ENCODE measurements at places on chromosomes 3 and 15. TPM values are rescaled to one million over a fixed set of nuclear protein-coding genes. Genes with fewer than 3 reads are reported as not detected.

- no peak for DNase-seq
Measured at GRCh38 chr3:187618722-187619121, 51.5 kb downstream of the SST start.

- DNase-seq: no peak
Measured at GRCh38 chr3:47034868-47035489, 55.5 kb downstream of the NBEAL2 start.

DNA sequence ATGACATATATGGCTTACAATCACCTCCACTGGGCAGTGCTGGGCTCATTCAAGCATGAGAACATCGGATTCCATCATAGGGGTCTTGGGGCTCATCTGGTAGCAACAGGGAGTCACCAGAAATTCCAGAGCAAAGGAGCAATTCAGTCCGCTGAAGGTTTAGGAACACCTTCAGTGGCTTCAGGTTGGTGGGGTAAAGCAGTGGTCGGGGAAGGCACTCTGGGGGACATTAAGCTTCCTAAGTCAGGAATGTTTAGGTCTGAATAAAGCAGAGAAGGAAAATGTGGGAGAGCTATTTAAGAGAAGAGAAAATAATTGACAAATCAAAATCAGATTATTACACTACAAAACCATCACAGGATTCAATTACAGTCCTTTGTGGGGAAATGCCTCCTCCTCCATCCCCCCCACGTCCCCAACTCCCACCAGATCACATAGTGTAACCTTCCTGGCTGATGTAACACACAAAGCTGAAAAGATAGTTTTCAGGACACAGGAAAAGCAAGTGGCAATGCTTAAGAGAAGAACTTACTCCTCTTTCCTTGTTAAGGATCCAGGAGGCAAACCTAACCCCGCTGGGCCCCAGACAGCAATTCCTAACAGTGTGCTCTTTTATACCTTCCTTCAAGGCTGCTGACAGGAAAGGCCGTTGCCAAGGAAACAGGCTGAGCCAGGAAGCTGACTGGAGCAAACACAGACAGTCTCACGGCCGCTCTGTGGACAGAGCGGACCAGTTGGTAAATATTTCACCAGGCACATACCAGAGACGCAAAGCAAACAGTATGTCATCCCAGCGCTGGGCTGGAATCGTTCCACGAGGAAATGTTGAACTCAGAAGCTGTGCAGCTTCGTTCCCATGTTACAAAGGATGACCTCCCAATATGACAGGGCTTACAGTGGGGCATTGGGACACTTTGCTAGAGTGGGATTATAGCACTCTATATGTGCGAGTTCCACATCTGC, 57.5 kb upstream of the LMCD1 start:
- DNase-seq: peak; percentile 82

DNA sequence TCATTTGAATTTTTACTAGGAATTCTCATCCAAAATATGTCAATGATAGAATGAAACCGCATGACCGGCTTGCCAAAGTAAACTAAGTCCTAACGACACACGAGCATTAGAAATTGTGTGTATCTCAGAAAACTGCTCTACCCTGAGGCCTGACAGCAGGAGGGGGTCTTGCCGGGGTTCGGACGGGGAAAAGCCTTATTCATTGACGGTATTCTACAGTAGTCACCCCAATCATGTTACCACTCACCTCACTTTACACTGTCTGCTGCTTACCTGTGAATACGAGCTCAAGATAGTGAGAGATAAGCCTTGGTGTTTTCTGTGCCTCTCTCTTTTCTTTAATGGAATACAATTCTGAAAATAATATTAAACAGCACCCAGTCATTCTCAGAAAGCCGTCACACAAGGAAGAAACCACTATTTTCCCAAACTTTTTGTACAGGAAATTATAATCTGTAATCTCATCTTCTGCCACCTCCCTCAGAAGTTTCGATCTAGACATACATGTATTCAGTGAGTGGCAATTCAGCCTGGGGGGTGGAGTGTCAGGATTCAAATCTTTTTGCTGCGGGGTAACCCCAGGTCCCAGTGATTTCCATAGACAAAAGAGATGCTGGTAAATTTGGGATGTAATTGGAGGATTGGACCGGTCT, 492 bp upstream of the FAM43A start:
- DNase-seq: no peak

GRCh38 chr15:96340598-96341512, 10.4 kb downstream of the NR2F2 start:
- DNase-seq: no peak

DNA sequence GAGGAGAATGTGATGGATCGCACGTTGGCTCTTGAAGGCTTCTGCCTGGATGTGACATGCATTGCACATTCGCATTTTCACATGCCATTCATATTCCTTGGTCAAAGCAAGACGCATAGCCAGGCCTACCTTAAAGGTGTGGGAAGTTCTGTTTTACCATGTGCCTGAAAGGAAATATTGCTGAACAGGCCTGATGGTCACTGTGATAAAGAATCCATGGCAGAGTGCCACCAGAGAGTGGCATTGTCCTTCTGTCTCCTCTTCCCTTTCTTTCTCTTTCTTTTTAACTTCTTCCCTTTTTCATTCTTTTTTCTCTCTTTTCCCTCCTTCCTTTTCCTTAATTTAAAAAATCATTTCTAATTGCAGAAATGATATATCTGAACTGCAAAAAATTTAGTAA, 15.9 kb upstream of the MITF start:
- DNase-seq: no peak

DNA sequence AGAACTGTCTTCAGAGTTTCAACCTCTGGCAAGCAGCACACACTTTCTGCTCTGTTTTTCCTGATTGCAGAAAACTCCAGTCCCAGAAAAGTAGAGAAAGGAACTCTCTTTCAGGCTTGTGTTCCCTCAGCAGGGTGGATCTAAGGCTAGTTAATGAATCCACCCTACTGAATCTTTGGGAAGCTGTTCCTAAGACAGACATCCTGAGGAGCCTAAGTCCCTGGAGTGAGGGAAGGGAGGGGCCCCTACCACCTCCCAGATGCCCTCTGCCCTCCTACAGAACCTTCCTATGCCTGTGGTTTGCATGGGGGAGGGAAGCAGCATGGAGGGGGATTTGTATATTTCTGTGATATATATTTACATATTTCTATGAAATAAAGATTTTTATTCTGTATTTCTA, 124.4 kb downstream of the ANO10 start:
- no peak for DNase-seq

DNA sequence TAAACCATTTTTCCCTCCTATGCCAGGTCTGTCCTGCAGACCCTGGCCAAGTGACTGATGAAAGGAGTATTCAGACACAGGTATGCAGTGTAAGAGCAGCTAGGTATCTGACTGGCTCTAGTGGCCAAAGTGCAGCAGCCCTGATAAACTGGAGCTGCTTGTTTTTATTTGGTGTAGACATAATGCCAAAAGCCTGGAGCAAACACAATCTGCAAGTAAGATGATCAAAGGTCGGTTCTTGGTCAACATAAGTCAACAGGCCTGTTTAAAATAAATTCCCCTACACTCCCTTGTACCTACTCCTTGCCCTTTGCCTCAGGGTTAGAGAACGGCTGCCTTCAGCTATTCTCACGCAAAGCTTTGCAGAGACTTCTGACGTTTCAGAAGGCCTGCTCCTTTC, 1003.1 kb downstream of the ZPLD1 start:
- DNase-seq: no peak

DNA sequence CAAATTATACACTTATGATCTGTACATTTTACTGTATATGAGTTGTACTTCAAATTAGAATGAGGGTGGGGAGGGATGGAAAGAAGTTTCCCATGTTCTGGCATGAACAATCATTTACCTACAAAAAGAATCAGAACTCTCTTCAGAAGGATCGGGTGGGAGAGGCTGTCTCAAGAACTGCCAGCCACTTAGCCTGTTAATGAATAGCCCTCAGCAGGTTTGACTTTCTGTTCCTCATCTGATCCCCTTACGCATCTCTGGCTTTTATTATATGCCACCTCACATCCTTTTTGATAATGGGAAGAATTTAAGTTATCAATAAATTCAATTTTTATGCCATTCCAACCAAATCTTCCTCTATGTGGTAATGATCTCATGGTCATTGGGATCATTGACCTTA, 168.3 kb upstream of the TGFBR2 start:
- no peak for DNase-seq

DNA sequence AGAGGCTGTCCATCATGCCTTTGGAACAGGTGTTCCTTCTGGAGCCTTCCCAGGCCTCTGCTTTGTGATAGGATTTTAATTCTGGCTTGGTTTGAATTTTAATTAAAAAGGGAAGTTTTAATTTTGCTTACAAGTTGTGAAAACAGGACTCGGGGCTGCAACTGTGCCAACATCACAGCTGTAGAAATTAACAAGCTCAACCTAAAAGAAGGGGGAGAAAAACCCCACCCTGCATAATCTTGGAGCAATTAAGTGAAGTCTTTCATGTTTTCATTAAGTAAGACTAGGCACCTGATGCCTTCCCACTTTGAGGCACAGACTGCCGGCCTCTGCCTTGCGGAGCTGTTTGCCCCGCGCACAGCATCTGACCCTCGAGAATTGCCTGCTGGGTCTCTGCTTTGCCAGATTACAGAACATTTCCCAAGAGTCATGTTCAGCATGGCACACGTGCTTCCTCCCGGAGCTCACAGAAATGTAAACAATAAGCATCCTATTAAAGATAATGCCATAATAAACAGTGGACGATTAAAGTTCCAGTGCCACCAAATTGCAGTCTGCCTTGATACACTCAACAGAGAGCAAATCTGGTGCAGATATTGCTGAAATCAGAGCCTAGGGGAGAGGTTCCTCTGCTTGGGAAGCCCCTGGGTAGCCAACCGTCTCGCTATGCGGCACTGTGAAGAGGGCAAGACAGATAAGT, 364.2 kb downstream of the LRTM1 start:
- no peak for DNase-seq

DNA sequence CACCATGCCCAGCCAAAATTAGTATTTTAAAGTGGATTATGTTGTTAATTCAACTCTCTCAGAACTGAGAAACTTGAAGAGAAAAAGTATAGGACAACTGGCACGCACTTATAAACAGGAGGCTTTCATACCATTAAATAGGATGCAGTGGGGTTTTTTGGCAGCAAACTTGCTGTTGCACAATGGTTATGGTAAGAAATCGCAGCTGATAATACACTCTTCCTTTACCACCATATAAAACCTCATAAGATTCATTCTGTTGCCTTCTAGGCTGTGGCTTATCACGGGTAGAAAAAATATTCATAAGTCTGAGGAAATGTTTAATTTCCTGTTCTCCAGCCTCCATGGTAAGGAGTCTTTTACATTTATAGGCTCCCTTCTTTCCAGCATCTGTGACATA, 95.3 kb downstream of the TMCO5A start:
- no peak for DNase-seq

DNA sequence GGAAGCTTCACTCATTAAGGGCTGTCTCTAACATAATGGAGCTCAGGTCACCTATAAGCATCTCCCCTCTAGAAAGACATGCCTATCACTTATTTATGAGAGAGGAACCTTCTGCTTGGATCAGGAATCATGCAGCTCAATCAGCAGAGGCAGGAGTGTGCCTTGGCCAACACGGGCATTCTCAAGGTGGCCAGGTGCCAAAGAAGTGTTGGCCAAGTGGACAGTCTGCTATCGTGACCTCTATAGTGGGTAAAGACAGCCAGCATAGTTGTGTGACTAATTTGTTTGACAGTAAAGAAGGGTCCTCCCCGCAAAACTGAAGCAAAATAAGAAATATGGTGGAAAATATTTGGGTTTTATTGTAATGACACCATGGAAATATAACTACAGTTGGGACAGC, 14.7 kb upstream of the AGTR1 start:
- no peak for DNase-seq

- no peak for DNase-seq
Measured at GRCh38 chr3:42213417-42213816, 52.6 kb downstream of the CCK start.

DNA sequence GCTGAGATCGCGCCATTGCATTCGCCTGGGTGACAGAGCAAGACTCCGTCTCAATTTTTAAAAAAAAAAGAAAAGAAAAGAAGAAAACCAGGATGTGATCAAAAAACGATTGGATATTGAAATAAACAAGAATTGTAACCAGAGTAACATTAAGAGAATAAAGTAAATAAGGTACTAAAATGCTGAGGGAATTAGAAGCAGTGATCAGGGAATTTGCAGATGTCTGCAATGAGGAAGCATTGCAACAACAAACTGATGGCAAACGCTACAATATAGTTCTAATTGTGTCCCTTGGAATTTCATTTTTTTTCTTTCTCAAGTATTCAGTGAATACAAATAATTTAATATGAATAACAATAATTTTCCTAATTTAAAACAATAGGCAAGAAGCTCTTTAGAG, 1077.5 kb downstream of the TBL1XR1 start:
- no peak for DNase-seq

DNA sequence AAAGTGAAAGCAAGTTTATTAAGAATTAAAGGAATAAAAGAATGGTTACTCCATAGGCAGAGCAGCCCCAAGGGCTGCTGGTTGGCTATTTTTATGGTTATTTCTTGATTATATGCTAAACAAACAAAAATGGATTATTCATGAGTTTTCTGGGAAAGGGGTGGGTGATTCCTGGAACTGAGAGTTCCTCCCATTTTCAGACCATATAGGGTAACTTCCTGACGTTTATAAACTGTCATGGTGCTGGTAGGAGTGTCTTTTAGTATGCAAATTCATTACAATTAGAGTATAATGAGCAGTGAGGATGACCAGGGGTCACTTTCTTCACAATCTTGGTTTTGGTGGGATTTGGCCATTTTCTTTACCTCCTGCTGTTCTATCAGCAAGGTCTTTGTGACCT, 707.9 kb downstream of the ZNF385D start:
- DNase-seq: no peak

- no peak for DNase-seq
Measured at GRCh38 chr15:78290222-78290621, 9.2 kb downstream of the SKIC8 start.

- DNase-seq: no peak
Measured at GRCh38 chr3:64254443-64254842, 29.2 kb upstream of the PRICKLE2 start.

GRCh38 chr3:150079029-150079739, 108.5 kb upstream of the PFN2 start:
- no peak for DNase-seq

Gene SELENOT
- polyA plus RNA-seq: 109 TPM

Gene GOLGA8Q
- 0.31 TPM for polyA plus RNA-seq

Gene EFHB
- polyA plus RNA-seq: 5.6 TPM

Gene ATP11B
- 58.6 TPM for polyA plus RNA-seq

Gene PTX3
- polyA plus RNA-seq: 4.2 TPM

Measured in left renal cortex interstitium (tissue), 4 donors.